Activated T-cell treated with anti-CD3 and anti-CD28 coated beads for 4 hours (primary cell): ENCODE measurements at places on chromosomes 7 and 10.

DNA sequence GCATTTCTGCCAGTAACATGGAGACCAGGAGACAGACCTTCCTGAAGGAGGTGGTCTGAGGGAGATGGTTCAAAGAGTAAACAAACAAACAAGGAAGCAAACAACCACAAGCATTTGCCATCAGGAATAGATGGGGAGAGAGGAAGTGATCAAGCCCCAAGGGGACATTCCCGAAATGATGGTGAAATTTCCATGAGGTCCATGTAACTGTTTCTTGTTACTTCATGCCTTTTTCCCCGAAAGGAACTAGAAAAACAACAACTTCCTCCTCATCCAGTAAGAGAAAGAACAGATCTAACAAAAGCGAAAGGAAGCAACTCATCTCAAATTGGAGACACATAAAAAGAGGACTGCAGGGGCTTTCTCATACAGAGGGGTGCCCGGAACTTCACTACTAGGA, 152.5 kb upstream of the ZNF32 start:
- DNase-seq, result no peak

- no peak for DNase-seq
Measured at GRCh38 chr7:117302396-117302795, 20.5 kb downstream of the WNT2 start.

DNA sequence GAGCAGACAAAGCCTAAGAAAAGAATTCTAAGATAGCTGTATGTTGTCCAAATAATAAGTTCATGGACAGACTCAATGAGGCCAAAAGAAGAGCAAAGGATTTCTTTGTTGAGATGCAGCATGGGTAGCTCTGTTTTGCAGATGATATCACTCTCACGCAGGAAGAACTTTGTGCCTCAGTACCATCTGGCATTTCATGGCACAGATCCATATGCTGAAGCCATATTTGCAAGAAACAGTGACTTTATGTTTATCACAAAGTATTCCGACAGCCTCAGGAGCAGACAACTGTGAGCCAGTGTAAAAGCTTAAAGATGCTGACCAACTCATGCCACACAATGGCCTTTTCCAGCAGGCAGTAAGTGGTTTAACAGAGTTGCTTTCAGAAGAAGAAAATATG, 45.5 kb upstream of the RNF148 start:
- no peak for DNase-seq

- no peak for DNase-seq
Measured at GRCh38 chr7:17120756-17121155, 177.7 kb upstream of the AHR start.
